Stimulated activated CD8-positive, alpha-beta memory T cell treated with anti-CD3 and anti-CD28 coated beads, Interleukin-15, amount 100 ng/mL, for 4 hours (primary cell): ENCODE measurements at places on chromosomes 16 and 17.

GRCh38 chr16:29837841-29838240, 17.6 kb downstream of the MVP start:
- DNase-seq, result no peak

GRCh38 chr16:56781528-56781961, 51.6 kb downstream of the NUP93 start:
- no peak for DNase-seq

- no peak for DNase-seq
Measured at GRCh38 chr17:74499992-74500391, 31.3 kb downstream of the CD300LB start.

- no peak for DNase-seq
Measured at GRCh38 chr17:27224526-27225315, 69.2 kb upstream of the WSB1 start.

GRCh38 chr17:9513266-9513665, 62.4 kb downstream of the STX8 start:
- DNase-seq, result no peak

GRCh38 chr17:46115699-46116098, 77.5 kb downstream of the KANSL1 start:
- DNase-seq, result no peak

- DNase-seq, result no peak
Measured at GRCh38 chr17:18319604-18320256, 4.6 kb downstream of the SMCR8 start.

- DNase-seq, result no peak
Measured at GRCh38 chr16:85002608-85003007, 8.7 kb downstream of the ZDHHC7 start.

GRCh38 chr17:48011405-48012150, 26.0 kb downstream of the COPZ2 start:
- no peak for DNase-seq

GRCh38 chr17:67759355-67760171, 41.8 kb downstream of the NOL11 start:
- DNase-seq, result no peak

- no peak for DNase-seq
Measured at GRCh38 chr16:64996641-64997040, 125.2 kb downstream of the CDH11 start.

DNA sequence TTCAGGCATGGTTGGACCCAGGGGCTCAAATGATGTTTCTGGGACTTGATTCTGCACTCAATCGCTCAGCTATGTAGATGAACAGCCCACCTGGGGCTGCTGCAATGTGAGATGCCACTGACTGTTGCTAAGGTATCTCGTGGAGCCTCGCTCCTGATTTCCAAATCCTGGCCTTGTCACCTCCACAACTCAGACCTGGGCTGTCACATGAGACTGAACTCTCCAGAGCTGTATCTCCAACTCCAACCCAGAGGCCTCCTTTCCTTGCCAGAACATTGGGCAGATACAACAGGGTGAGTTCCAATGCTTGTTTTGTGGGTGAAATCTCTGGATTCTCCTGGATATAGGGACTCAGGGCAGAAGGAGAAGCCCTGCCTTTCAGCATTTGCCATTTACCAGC, 79.5 kb downstream of the GNAO1 start:
- no peak for DNase-seq

DNA sequence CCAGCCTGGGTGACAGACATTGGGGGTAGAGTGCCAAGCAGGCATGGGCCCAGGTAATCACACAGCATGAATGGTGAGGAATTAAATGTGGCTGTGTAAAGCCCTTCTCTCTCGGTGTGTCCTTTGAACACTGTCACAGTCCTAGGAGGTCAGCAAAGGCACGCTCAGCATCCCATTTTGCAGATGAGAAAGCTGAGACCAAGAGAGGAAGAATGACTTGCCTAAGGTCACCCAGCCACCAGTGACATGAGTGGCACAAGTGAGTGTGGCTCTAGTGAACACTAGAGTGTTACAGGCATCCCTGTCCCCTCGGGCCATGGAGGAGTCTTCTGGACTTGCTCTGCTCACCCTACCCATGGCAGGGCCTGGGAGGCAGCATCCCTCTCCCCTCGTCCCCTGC, 10.7 kb downstream of the CTF1 start:
- no peak for DNase-seq

DNA sequence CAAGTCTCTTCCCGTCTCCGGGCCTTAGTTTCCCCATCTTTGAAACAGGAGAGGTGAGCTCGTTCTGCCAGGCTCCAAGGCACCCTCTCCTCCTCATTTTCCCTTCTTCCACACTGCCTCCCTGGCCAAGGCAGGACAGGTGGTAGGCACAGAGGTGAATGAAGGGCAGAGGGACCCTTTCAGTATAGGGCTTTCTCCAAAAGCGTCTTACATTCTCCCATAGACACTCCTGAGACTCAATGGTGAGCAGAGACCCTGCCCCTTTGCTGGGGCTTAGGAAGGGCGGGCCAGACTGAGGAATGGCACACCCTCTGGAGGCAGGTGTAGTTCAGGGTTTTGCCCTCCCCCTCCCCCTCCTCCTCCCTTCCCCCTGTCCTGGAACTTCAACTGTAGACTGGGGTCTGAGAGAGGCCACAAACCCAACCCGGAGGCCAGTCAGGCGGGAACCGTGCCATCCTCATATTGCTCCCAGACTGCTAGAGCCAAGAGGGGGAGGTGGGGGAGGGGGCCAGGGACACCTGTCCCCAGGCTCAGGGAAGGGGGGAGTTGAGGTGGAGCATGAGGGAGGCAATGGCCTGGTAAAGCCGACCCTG, 1.9 kb downstream of the PLEKHH3 start:
- no peak for DNase-seq

DNA sequence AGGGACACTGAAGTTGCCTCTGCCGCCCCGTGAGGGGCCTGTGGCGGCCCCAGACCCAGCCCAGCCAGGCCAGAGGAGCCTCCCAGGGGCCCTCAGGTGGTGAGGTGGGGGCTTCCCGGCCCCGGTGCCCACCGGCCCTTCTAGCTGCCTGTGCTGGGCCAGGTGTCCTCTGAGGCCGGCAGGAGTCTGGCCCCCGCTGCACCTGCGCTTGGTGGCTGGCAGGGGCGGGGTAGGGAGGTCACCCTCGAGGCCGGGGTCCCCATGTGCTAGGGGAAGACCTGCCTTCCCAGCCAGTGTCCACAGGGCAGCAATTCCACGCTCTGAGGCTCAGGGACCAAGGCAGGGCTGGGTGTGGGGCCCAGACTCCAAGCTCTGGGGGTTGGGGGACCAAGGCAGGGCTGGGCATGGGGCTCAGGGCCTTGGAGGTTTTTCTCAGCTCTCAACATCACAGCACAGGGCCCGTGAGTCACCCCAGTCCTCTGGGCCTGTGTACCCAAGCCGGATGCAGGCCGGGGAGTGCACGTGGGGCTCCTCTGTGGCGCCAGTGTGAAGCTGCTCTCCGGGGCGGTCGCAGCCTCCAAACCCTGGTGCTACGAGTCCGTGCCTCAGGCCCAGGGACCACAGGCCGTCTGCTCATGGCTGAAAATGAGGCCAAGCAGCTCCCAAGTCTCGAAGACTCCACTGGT, 1.3 kb upstream of the CCDC154 start:
- DNase-seq, result no peak

DNA sequence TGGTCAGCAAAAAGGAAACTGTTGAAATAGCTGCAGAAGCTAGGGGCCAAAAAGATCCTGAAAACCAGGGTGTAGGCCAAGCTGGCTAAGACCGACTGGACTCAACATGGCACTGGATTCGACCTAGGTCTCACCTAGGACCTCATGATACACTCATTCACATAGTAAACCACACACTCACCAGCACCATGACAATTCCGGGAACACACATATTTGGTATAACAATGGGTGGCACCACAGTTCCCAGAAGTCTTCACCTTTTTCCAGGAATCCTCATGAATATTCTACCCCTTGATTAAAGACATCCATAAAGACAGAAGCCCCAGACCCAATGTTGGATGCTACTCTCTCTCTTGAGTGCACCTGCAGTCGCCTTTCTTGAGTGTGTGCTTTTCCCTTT, 460.1 kb downstream of the TMEM114 start:
- no peak for DNase-seq

GRCh38 chr17:51957786-51958185, 200.7 kb downstream of the CA10 start:
- no peak for DNase-seq

DNA sequence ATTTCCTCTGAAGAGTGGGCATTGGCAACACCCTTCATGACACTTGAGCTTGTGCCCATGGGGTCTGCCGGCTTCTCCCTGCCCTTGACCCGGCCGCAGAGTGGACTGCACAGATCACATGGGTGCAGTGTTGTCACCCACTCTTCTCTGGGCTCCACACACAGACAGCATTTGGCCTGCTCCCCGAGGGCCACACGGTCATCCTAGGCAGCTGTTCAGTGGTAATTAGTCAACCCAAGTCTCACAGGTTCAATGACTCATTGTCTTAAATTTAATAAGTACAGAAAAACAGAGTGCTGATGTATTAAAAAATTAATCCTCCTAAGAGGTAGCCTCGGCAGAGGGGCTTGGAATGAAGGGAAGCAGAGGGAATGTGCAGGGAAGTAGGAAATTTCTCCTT, 204.8 kb downstream of the MSI2 start:
- DNase-seq, result no peak

DNA sequence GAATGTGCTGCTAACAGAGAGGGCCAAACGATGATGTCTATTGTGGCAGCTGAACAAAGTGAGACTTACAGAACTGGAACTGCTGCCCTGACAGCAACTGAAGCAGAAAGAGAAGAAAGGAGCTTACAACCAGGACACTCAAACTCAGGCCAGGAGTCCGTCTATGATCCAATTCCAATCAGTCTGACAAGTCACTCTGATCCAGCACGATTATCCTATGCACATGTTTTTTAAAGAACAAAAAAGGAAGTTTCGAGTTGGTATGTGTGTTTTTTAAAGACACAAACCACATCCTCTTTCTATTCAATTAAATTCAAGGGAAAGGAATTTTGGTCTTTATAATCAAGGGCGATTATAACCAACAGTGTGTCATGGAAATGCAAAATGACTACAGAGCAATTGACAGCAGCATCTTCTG, 42.4 kb upstream of the MTMR4 start:
- DNase-seq, result no peak

GRCh38 chr16:2824626-2825025, 5.5 kb upstream of the ZG16B start:
- no peak for DNase-seq

DNA sequence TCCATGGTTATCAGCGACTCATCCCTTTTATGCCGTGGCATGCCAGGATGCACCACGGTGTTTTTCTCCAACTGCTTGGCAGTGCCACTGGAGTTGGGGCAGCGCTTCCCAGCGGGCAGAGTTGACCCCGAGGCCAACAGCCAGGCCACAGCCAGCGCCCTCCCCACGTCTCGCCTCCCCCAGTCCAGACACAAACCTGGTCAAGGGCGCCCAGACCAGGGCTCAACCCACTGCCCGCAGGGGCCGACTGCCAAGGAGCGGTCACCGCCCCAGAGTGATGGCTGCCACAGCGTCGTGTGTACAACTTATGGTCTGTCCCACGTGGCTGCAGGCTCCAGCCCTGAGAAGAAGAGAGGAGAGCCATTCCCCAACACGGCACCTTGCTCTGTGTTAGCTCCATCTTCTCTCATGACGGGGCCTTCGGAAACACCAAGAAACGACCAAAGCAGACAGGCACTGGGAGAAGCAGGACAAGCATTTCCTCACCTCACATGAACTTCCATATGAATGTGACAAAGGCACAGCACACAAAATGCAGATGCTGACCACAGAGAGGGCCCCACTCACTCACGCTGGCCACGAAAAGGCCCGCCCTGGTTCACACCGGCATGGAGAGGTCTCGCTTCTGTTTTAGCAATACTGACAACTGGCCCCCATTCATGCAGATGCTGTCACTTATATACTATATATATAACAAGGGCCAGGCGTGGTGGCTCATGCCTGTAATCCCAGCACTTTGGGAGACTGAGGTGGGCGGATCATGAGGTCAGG, 27.0 kb downstream of the AXIN1 start:
- no peak for DNase-seq

DNA sequence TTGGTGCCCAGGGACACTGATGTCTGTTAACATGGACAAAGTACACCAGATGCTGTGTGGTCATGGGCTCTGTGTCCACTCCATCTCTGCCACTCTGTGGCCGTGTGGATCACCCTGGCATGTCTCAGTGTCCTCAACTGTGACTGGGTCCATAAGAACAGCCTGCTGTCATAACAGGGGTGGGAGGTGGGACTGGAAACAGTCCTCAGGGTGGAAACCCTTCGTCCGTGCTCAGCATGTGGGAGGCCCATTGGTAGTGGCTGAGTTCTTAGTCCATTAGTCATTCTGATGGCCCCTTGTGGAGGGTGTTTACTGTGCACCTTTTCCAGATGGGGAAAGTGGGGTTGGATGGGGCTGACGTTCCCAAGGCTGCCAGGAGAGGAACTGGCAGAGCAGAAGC, 12.8 kb downstream of the FLYWCH2 start:
- no peak for DNase-seq

DNA sequence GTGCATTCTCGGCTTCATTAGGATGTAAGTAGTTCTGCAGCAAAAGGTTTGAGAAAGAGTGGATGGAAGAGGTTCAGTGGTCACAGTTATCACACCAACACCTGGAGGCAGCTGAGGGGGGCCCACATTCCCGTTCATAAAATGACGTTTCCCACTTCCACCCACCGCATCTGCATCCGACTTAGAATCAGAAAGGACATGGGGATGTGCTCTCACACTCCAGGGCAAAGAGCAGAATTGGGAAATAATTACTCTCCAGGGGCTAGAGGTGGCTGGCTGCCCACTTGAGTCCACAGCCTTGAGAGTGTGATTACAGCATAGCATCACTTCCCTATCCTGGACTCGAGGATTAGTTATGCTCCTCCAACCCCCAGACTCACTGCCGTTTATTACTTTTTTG, 122.0 kb downstream of the CPPED1 start:
- no peak for DNase-seq

- peak; percentile 70 for DNase-seq
Measured at GRCh38 chr17:27805520-27806146, 5.3 kb upstream of the NOS2 start.

DNA sequence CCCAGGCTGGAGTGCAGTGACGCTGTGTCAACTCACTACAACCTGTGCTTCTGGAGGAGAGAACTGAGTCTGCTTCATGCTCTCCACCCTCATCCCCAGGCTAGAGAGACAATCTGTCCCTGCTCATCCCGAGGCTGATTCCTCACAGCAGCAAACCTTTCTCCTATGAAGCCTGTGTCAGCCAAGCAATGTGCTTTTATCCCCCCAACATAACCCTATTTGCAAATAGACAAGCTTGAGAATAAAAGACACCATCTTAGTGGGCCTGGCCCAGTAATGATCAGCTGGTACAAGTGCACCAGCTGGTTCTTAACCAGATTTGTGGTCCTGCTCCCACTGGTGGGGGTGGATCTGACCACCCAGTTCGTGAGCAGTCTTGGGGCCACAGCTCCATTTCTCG, 322.8 kb downstream of the CPPED1 start:
- DNase-seq, result no peak
